NCI-H1417 (cell line): ENCODE measurements at places on chromosomes 12 and 14.

GRCh38 chr14:40099316-40099715 lies 667.1 kb upstream of the FBXO33 start:
- DNase-seq: peak; percentile 31

DNA sequence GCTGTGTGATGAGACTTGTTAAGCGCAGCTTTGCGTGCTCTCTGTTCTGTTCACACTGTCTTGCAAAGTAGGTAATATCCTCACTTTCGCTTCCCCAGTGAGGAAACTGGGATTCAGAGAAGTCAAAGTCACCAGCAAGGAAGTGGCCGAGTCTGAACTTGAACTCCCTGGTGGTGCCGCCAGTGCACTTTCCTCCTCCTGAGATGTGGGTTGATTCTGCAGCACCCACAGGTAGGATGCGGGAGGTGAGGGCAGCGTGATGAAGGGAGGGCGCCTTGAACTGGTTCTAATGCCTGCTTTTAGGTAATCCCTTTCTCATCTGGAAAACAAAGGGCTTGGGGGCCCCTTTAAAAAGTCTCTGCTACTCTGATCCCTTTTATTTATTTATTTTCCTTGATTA lies 54.9 kb upstream of the IGF1 start:
- DNase-seq: no peak

- no peak for DNase-seq
Observed at GRCh38 chr12:30763053-30763452, 8.3 kb upstream of the CAPRIN2 start.

DNA sequence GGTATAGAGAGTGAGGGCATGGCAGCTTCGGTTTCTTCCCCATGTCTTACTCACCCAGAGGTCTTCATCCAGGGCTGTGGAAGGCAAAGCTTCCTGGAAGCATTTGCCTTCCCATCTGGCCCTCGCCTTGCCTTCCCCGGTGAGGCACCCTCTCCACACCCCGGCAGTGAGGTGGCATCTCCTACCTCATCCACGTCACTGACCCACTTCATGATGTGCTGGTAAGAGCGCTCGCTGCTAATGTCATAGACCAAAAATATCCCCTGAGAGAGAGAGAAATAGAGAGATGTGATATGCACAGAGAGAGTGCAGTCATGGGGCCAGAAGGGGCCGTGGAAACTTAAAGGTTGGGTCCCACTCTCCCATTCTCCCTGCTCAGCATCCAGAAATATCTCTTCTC lies 8.3 kb upstream of the GPX2 start:
- DNase-seq: no peak

- no peak for DNase-seq
Observed at GRCh38 chr14:39739796-39740195, 307.6 kb upstream of the FBXO33 start.

DNA sequence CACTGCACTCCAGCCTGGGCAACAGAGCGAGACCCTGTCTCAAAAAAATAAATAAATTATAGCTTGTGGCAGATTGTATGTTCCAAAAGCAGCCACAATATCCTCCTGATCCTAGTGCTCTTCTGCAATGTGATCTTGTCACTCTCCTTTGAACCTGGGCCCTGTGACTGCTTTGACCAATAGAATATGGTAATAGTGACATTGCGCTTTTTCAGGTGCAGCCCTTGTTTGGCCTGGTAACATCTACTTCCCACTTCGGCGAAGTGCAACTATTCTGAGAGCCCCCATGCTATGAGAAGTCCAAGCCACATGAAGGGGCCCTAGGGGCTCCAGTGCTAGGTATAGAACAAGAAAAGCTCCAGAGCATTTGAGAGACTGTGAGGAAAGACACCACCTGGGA lies 31.1 kb upstream of the DENND5B start:
- no peak for DNase-seq

DNA sequence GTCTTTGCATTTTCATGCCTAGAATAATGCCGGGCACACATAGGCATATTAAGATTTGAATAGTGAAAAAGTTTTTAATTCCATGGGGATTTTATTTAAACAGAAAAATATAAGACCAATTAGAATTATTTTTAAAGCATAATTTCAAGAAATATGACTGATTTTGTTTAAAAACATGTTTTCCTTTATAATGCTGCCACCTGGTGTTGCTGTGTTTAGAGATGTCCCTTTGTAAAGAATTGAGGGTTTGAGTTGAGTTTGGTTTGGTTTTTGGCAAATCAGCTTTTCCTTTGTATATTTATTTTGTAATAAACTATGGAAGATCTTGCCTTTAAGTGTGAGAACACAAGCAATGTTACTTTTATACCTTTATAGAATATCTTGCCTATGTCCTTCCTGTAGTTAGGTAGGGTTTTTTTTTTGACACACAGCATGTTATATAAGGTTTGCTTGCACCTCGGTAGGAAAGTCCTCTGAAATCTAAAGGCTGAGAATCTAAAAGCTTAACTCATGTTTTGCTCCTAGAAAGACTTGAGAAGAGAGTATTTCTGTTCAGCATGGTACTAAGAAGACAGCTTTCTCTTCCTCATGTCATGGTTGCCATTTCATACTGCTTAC lies 31.4 kb upstream of the SNAPC1 start:
- peak; percentile 43 for DNase-seq

DNA sequence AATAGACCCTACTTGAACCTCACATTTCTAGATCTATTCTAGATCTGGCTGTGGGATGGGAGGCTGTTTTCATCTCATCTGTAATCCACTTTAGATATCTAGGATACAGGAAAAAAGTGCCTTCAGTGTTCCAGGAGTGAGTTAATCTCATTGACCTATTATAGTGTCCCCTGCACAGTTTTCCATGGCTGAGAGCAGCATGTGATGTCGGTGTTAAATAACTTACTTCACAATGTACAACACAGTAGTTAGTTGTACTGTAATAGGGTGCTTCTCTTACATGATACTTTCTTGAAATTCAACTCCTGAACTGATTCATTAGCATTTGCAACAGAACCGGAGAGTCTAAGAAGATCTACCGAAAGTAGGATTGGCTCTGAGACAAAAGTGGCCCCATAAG lies 62.6 kb downstream of the TMEM117 start:
- no peak for DNase-seq

- no peak for DNase-seq
Observed at GRCh38 chr14:80847070-80847469, 94.5 kb downstream of the CEP128 start.
